ENCODE measurements at places on chromosomes 6 and 20. TPM values are rescaled to one million over a fixed set of nuclear protein-coding genes. Genes with fewer than 3 reads are reported as not detected.

ECT2L gene
- total RNA-seq: 0.19 TPM

PET117 gene
- 10.6 TPM for total RNA-seq

LHFPL5 gene
- total RNA-seq: not detected

CGA gene
- total RNA-seq: not detected

FAM217B gene
- total RNA-seq: 16.6 TPM

MATN4 gene
- 0.42 TPM for total RNA-seq

HMGN4 gene
- 48.4 TPM for total RNA-seq

RGS17 gene
- total RNA-seq: 3.2 TPM

GABRR2 gene
- 3.3 TPM for total RNA-seq

DNA sequence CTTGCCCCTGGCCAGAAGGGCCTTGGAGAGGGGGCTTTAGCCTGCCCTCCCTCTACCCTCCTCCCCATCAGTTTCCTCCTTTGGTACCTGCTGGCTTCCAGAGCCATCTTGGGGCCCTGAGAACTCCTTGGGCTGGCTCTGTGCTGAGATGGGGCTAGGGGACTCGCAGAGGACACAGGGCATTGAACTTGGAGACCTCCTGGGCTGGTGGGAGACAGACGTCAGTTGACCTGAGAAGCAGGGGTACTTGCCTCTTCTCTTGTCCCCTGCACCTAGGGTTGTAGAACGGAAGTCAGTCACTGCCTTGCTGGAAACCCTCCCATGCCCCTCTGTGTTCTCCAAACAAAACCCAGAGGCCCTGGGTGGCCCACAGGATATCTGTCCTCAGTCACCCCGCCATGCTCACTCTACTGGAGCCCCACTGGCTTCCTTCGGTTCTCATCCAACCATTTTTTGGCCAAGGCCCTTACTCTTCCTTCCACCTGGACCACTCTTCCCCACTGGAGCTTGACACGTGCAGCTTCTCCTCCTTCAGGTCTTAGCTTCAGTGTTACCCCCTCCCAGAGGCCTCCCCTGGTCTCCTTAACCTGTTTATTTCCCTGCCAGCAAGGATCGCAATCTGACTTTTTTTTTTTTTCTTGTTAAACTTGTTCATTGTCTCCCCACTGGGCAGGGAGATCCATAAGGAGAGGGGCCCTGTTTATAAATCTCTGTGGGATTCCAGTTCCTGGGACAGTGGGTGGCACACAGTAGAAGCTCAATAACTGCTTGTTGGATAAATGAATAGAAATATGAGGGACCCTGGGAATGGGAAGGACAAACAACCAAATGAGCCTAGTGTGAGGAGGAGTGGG, 971 bp downstream of the RBCK1 start:
- no peaks in the 10 kb centered on the region for H3K27me3 ChIP-seq
- H3K27ac ChIP-seq: peak overlapping the region; percentile 87
- H3K4me3 ChIP-seq: peak overlapping the region; percentile 74
- no peaks in the 10 kb centered on the region for H3K4me1 ChIP-seq
- no peak for DNase-seq

DNA sequence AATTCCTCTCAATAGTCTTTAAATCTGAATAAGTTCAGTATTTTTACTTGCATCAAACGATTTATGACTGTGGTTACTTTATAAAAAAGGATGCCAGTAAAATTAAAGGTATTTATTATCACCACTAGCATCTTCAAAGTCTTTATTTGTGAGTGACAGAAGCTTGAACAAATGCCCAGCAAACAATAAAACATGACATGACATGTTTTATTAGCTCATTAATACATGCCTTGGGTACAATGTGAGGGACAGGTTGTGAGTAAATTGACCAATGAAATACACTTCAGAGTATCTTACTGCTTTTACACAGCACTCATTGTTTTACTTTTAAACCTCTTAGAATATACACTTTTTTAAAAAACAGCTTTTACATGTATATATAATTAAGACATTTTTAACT, 113.4 kb upstream of the BEND3 start:
- no peaks in the 10 kb centered on the region for H3K27me3 ChIP-seq
- DNase-seq: no peak
- H3K4me1 ChIP-seq: no peaks in the 10 kb centered on the region
- no peaks in the 10 kb centered on the region for H3K36me3 ChIP-seq

DNA sequence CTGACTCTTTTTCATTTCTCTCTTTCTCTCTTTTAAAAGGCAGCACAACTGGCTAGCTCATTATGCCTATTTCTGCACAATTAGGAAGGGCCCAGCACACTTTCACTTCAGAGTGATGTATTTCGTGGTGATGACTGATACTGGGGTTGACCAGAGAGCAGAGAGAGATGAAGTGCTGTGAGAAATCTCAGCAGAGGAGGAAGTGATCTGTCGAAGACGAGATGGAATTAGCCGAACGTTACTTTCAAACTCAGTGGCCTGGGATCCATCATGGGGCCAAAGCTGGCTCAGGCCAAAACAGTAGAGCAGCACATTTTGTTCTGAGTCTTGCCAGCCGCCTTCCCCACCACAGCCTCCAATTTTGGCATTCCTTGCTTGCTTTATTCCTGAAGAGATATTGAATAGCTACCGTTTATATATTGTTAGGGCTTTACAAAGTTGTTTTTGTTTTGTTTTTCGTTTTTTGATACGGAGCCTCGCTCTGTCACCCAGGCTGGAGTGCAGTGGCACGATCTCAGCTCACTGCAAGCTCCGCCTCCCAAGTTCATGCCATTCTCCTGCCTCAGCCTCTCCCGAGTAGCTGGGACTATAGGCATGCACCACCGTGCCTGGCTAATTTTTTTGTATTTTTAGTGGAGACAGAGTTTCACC, 213.2 kb upstream of the ECI2 start:
- no peaks in the 10 kb centered on the region for H3K27me3 ChIP-seq
- no peak for DNase-seq
- no peaks in the 10 kb centered on the region for H3K4me1 ChIP-seq
- H3K36me3 ChIP-seq: no peaks in the 10 kb centered on the region
- no peak overlapping the region for H3K27ac ChIP-seq

- H3K4me1 ChIP-seq: no peaks in the 10 kb centered on the region
- peak; percentile 48 for DNase-seq
- H3K4me3 ChIP-seq: no peak overlapping the region
- no peak overlapping the region for H3K27ac ChIP-seq
These were observed 5.8 kb upstream of the CDC5L start for GRCh38 chr6:44381739-44382138.

DNA sequence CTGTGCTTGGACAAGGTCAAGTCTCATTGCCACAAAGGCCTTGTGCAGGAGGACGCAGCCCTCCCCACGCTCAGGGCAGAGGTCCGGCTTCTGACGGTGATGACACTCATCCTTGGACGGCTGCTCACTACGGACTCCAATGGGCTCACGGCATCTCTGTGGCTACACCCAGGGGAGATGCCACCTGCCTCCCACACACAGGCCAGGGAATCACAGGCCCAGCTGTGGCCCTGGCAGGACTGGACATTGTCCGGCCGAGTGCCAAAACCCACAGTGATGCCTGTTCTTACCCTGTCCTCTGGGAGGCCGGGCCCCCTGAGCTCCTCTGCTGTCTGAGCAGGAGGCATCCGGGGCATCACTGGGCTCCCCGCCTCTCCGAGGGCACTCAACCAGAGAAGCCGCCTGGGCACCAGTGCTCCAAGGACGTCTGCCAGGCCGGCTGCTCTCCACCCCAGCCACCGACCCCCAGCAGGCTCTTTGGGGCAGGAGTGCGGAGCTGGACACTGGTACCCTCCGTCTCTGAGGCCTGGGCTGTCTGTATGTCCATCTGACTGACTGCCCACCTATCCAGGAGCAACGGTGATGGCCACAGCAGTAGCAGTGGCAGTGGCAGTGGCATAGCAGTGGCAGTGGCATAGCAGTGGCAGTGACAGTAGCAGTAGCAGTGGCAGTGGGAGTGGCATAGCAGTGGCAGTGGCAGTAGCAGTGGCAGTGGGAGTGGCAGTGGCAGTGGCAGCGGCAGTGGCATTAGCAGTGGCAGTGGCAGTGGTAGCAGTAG, 1.9 kb downstream of the RBBP8NL start:
- H3K4me1 ChIP-seq: no peaks in the 10 kb centered on the region
- no peaks in the 10 kb centered on the region for H3K36me3 ChIP-seq
- no peak for DNase-seq

GRCh38 chr20:10137032-10137431, 81.6 kb upstream of the SNAP25 start:
- DNase-seq: no peak
- H3K36me3 ChIP-seq: no peaks in the 10 kb centered on the region
- no peaks in the 10 kb centered on the region for H3K27me3 ChIP-seq

- no peaks in the 10 kb centered on the region for H3K4me1 ChIP-seq
- H3K4me3 ChIP-seq: no peak overlapping the region
- no peaks in the 10 kb centered on the region for H3K36me3 ChIP-seq
- no peak overlapping the region for H3K27ac ChIP-seq
- DNase-seq: no peak
These were observed 58.4 kb downstream of the HIVEP2 start for GRCh38 chr6:142886431-142887170.

DNA sequence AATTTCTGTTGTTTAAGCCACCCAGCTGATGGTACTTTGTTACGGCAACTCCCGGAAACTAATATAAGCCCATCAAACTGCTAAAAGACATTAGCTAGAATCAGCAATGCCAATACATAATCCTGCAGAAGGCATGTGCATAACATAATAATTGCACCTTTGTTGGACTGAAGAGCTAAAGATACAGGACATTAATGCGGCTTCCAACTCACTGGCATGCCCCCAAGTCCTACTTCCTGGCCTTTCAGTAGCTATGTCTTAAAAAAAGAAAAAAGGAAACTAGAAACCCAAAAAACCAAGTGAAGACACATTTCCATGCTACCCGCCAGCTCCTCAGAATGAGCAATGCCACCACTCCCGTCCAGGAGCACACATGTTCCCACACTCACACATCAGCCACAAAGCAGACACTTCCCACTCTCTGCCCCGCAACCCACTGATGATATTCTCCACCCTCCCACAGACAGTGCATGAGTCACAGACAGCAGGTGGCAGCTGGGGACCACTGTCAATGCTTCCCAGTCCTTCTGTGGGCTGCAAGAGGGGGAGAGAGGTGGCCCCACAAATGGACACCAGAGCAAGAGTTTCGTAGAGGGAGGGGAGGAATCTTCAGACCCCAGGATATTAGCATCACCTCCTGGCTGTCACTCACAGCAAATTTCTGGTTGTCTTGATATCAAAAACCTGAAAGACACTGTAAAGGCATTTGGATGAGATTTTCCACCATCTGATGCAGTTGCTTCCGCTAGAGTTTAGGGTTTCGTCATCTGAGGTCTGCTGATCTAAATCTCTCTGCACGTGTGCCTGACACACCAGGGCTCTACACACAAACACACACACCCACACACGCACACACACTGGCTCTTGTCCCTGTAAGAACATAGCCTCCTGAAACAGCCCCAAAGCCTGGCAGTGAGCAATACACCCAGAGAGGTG, 32.8 kb downstream of the GFOD1 start:
- peak; percentile 54 for DNase-seq
- H3K27me3 ChIP-seq: no peaks in the 10 kb centered on the region

GRCh38 chr6:45794465-45794864, 221.2 kb downstream of the CLIC5 start:
- H3K27me3 ChIP-seq: no peaks in the 10 kb centered on the region
- H3K4me1 ChIP-seq: no peaks in the 10 kb centered on the region
- DNase-seq: no peak
- no peaks in the 10 kb centered on the region for H3K36me3 ChIP-seq

DNA sequence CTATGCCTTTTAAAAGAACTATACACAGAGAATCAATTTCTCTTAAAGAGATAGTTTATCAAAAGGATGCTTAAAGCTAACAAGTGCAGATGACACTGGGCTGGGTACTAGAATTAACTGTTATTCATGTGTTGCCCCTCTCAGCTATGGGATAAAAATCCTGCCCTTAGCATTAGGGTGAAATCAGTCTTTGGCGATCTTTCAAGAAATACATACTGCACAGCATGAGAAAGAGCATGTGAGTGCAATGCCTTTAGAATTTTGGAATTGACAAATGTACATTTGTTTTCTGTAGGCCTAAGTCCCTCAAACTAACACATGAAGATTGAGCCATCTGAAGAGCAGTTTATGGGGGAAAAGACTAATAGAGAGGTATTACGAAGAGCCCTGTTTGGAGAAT, 115.4 kb downstream of the ZFP64 start:
- H3K4me1 ChIP-seq: no peaks in the 10 kb centered on the region
- DNase-seq: no peak
- H3K27me3 ChIP-seq: no peaks in the 10 kb centered on the region
- H3K36me3 ChIP-seq: no peaks in the 10 kb centered on the region
- H3K27ac ChIP-seq: no peak overlapping the region

DNA sequence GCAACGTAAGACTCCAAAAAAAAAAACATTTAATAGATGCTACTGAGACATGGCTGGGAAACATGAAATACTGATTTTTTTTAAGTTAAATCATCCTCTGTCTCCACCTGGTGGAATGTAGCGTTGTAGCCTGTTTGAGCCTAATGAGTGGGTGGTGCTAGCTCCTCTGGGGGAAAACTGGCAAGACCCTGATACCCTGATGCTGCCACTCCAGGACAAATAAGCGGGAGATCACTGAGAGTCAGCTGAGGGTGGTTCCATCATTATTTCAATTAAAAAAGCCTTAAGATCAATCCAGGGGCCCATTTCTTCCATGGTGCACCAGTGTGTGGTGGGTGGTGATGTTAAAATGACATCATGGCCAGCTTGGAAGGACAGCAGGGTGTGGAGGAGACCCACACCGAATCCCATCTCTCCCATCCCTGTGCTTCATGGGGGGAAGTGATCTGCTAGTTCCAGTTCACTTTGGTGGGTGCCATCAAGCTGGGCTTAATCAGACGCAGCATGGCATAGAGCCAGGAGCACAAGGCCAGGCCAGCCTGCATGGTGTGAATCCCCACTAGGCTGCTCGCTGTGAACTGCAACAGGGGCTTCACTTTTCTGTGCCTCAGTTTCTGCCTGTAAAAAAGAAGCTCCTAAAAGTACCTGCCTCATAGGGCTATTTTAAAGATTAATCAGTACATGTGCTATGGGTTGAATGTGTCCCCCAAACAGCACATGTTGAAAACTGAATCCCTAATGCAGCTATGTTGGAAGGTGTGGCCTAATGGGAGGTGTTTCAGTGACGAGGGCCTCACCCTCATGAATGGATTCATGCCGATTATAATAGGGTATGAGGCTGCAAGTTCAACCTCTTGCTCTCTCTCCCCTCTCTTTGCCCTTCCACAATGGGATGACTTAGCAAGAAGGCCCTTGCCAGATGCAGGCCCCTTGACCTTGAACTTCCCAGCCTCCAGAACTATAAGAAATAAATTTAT, 13.0 kb upstream of the MRPS10 start:
- no peaks in the 10 kb centered on the region for H3K27me3 ChIP-seq
- peak; percentile 37 for DNase-seq
- no peaks in the 10 kb centered on the region for H3K36me3 ChIP-seq
- no peak overlapping the region for H3K27ac ChIP-seq
- no peak overlapping the region for H3K4me3 ChIP-seq

Data from aorta (tissue), 5 donors.